ENCODE measurements at places on chromosomes 5 and 9.

- DNase-seq = no peak
Measured at GRCh38 chr5:66542711-66543110, 53.5 kb upstream of the MAST4 start.

- DNase-seq = no peak
Measured at GRCh38 chr5:171031977-171032376, 170.2 kb downstream of the RANBP17 start.

GRCh38 chr9:70324963-70325362, 66.2 kb downstream of the SMC5 start:
- no peak for DNase-seq

- DNase-seq = peak; percentile 71
Measured at GRCh38 chr5:179261301-179262125, 83.7 kb downstream of the ADAMTS2 start.

GRCh38 chr5:172926796-172927195, 32.4 kb upstream of the RPL26L1 start:
- no peak for DNase-seq

DNA sequence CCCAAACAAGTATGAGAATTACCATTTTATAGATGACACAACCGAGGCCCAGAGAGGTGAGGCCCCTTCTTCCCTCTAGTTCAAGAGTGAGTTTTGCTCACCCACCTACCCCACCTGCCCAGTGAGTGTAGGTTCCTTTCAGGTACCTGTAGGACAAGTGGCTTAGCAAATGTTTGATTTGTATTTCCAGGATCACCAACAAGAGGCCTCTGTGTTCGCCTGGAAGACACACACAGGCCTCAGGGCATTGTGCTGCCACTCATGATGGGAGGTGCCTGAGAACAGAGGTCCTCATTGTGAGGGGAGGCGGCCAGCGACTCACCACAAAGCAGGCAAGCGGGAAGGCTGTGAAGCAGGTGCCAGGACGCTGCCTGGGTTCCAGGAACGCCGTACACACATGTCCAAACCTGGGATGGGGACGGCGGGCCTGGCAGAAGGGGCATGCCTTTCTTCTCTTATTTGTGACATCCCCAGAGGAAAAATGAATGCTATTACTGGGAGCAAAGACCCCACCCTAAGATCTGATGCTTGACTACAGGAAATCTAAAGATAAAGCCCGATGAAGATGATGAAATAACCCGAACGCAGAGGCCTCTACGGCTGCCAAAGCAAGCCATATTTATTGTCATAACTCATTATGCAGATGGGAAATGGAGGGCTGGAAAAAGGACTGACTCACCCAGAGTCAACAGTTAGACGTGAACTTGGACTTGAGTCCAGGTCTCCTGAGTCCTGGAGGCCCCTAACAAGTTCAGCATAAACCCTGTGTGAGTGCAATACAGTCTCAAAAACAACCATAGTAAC, 60.2 kb upstream of the SLC25A51 start:
- DNase-seq = peak; percentile 69

DNA sequence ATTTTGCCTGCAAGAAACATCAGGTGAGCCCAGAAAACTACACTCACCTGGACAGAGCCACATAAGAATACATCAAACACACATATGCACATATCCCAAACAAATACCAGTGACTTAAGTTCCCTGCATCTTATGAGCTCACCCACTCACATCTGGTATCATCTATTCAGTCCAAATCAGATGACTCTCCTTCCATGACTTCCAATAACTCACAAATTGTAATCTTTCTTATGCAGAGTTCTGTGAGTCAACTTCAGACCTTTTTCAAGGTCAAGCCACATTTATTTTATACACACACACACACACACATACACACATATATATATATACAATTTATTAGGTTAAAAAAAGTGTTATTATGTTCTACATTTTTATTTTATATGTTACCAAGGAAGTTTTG, 1711.9 kb upstream of the CDH9 start:
- DNase-seq = no peak

DNA sequence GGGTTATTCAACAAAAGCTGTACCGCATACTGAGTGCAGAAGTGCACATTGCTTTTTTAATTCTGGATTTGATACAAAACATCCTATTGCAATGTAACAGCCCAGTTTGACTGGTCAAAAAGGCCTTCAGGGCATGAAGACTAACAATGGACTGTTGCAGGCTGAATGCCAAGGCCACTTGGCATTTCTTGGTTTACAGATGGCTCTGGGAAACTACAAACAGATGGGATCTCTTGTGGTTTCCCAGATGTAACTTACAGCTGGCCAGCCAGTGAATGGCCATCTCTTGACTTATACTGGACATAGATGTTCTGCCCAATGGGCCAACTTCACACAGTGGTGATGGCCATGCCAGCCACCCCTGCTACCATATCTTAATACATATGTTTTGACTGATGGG, 36.8 kb downstream of the UGT3A2 start:
- DNase-seq = no peak

DNA sequence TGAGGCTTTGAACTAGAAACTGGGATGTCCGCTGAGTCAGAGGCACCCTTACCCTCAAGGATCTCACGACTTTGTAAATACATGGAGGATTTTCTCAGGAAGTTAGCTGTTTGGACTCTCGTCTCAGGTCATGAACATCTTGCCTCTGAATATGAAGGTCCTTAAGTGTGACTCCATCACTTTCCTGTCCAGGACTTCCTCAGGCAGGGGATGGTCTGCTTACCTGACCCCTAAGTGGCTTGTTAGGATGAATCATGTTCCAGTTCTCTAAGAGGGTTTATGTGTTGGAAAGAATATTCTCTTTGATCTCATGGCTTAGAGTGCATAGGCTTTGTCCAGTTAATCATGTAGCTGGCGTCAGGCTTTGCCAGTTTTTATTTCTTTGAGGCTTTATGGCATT, 511.7 kb upstream of the KLF4 start:
- DNase-seq = peak; percentile 56

GRCh38 chr5:148176480-148176879, 8.1 kb downstream of the SPINK14 start:
- DNase-seq = no peak

DNA sequence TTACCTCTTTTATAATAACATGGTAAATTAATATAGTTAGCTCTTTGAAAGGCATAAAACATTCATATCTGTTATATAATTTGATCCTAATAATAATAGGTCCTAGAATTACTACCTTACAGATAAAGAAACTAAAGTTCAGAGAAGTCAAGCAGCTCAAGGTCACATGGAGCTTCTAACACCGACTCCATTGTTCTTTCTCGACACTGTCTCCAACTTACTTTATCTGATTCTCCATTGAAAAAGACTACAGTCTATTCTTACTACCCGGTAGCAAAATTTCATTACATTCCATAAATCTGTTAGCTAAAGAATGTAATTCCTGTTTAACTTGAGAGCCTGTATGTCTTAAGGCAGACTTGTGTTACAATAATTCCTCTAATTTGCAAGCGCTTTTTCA, 96.3 kb upstream of the TMEM161B start:
- DNase-seq = no peak

- no peak for DNase-seq
Measured at GRCh38 chr5:98621821-98622220, 151.6 kb upstream of the RGMB start.

GRCh38 chr9:72477930-72478518, 43.4 kb upstream of the TMC1 start:
- no peak for DNase-seq

DNA sequence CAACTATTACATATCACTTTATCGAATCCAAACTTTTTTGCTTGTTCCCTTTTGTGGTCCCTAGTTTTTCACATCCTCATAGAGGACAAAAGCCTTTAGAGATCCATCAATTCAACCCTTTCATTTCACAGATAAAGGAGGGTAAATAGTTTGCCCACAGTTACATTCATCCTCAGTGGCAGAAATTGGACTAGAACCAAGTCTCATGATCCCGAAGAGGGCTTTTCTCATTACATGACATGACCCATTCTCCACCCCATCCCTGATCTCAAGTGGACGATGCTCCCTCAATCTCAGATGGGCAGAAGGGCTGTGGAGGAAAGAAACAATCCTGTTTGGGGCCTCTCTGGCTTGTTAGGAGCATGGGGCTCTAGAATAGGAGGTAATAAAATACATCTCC, 23.1 kb downstream of the TICAM2 start:
- DNase-seq = no peak

GRCh38 chr5:106195679-106196474, 1474.9 kb downstream of the EFNA5 start:
- DNase-seq = no peak

- no peak for DNase-seq
Measured at GRCh38 chr5:34039398-34040157, 3.4 kb downstream of the C1QTNF3 start.

GRCh38 chr5:3186156-3186555, 409.5 kb upstream of the IRX1 start:
- DNase-seq = no peak

GRCh38 chr9:114225561-114226212, 70.3 kb downstream of the COL27A1 start:
- DNase-seq = no peak

GRCh38 chr9:69155341-69156030, 18.6 kb upstream of the TJP2 start:
- no peak for DNase-seq

- DNase-seq = no peak
Measured at GRCh38 chr5:73278693-73279092, 105.7 kb downstream of the TMEM174 start.

DNA sequence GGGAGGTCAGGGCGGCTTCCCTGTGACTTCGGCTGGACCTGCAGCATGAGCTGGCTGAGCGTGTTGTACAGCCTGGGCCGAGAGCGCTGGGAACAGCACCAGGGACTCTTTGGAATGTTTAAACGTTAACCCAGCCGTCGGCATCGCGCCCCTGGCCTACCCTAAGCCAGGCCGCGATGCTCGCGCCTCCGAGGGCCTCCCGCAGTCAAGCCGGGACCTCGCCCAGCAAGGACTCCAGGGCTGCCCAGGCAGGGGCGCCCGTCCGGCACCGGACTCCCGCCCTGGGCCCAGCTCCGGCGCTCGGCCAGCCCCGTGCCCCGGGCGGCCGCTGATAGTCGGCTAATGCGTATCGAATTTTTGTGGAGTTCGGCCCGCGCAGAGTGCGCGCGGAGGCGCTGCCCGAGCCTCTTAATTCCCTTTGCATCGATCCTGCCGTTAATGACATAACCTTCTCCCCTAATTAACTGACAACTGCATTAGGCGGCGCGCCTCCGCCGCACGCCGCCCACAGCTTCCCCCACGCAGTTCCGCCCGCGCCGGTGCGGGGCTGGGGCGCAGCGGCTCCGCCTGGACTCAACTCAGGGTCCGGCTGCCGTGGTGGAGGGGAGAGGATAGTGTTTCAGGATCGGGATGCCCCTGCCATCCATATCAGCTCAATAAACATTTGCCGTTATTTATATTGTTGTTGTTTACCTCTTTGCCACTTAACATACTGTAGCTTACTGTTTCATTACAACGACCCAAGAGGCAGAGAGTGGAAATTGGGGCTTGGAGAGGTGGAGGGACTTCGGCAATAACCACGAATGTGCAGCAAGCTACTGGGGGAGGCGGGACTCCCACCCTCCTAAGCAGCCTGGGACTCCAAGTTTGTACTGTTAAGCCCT, 28.8 kb upstream of the CDC23 start:
- peak; percentile 65 for DNase-seq

DNA sequence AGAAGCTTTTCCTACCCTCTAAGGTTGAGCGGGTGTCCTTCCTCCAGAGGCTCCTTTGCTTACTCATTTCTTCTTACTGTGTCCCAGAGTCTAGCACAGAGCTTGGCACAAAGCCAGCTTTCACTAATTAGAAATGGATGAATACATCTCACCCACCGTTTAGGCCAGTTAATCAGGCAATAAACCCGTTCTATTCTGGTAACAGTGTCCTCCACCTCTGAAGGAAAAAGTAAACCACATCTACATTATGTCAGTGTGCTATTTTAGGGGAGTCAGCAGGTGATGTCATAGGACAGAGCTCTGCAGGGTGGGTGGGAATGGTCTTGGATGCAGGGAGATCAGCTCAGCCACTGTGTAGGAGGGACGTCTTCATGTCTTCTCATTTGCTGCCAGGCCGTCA, 109.2 kb downstream of the OSTF1 start:
- no peak for DNase-seq

GRCh38 chr5:170569101-170569500, 65.3 kb downstream of the KCNIP1 start:
- no peak for DNase-seq

DNA sequence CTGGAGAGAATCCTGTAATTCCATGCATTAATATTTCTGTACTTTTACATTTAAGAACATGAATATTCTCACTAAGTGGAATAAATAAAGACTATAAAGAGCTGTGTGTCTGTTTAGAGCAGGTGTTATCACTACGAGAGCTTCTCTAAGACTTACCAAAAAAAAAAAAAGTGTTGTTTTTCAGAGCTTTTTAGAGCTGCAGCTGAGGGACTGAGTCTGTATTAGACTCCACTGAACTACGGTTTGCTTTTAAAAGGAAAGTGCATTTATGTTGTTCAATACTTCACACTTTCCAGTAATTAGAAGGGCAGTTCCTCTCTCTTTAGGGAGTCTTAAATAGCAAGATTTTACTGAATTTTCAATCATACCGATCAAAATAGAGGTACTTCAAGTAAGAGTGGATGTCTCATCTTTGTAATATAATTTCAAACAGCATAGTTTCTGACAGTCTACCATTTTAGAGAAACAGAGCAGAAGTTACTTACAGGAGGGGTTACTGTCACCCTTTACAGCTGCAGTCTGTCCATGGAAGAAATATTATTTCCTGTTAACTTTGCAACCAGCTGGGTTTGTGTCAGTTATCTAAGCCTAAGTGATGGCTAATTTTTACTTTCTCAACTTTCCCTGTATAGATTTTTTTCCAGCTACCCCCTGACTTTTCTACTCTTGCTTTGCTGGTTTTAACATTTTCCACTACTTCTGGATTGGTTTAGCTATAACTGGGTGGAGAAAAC, 2.4 kb downstream of the SYK start:
- peak; percentile 75 for DNase-seq

- DNase-seq = no peak
Measured at GRCh38 chr9:129612123-129612522, 8.8 kb downstream of the C9orf50 start.

DNA sequence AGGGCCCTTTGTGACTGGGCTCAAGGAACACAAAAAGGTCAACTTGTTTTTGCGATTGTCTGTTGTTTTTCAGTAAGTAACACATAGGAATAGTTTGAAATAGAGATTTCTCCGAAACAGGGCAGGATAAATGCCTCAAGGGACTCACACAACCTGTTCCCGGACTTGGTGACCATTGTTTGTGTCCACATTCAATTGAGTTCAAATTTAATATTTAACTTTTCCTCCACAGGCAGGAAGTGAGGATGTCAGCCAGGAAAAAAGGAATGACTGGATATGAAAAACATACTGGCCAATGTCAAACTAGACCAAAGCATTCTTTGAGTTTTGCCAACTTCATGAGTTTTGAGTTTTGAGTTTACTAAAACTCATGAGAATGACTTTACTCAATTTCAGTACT, 72.7 kb downstream of the SPATA31C2 start:
- DNase-seq = no peak

GRCh38 chr9:131008909-131009618, at the start of gene LAMC3:
TSS of gene LAMC3 (plus strand) at chr9:131009174. CDS start at chr9:131009215, 41 bp downstream.
- DNase-seq = no peak
